Right cardiac atrium (tissue), 5 donors: ENCODE measurements at places on chromosomes 3 and 15. TPM values are rescaled to one million over a fixed set of nuclear protein-coding genes. Genes with fewer than 3 reads are reported as not detected.

The SOX2 gene
- total RNA-seq: not detected

The ISLR gene
- total RNA-seq: 26.3 TPM

The CCDC71 gene
- 13.3 TPM for total RNA-seq

The ASB14 gene
- total RNA-seq: 1.3 TPM

The FANCD2OS gene
- total RNA-seq: not detected

The LRRC31 gene
- total RNA-seq: not detected

The CHRNA5 gene
- total RNA-seq: 3.4 TPM

The LRRC49 gene
- total RNA-seq: 50.5 TPM

The PEX5L gene
- total RNA-seq: 0.68 TPM

The DISP2 gene
- 0.85 TPM for total RNA-seq

The ZIC4 gene
- not detected for total RNA-seq

The RTP1 gene
- total RNA-seq: not detected

The XCR1 gene
- not detected for total RNA-seq

The THSD4 gene
- 93.8 TPM for total RNA-seq

The STAB1 gene
- total RNA-seq: 159 TPM

The ZBBX gene
- not detected for total RNA-seq

The SH3GL3 gene
- 2.0 TPM for total RNA-seq

The GOLGA8N gene
- total RNA-seq: 10.9 TPM

The CBLB gene
- 36.6 TPM for total RNA-seq

The ITGA11 gene
- total RNA-seq: 22.0 TPM

The GADL1 gene
- not detected for total RNA-seq

The CFAP44 gene
- 3.3 TPM for total RNA-seq

The SLC22A13 gene
- total RNA-seq: not detected

The SCG3 gene
- 0.15 TPM for total RNA-seq

The ADIPOQ gene
- 1.1 TPM for total RNA-seq

The DUSP7 gene
- total RNA-seq: 37.5 TPM

The ERC2 gene
- total RNA-seq: 3.8 TPM

The UNC13C gene
- total RNA-seq: 0.57 TPM

The CLRN1 gene
- total RNA-seq: not detected

The AGBL1 gene
- total RNA-seq: not detected

The IQCB1 gene
- 8.9 TPM for total RNA-seq

The NLGN1 gene
- 0.84 TPM for total RNA-seq

The IFRD2 gene
- total RNA-seq: 51.0 TPM

The CYP1A1 gene
- total RNA-seq: 1.1 TPM

The KCNMB2 gene
- 6.7 TPM for total RNA-seq

The SCG5 gene
- total RNA-seq: not detected

The CPNE9 gene
- total RNA-seq: 0.15 TPM
